ENCODE measurements at places on chromosomes 2 and 18. TPM values are rescaled to one million over a fixed set of nuclear protein-coding genes. Genes with fewer than 3 reads are reported as not detected.

Gene IL36G
- total RNA-seq, result not detected

Gene GPAT2
- not detected for total RNA-seq

Gene SAG
- not detected for total RNA-seq

Gene C2orf80
- not detected for total RNA-seq

Gene TMEM214
- 85.4 TPM for total RNA-seq

Gene NT5DC4
- 4.0 TPM for total RNA-seq

Gene STK11IP
- 24.3 TPM for total RNA-seq

Gene GKN2
- not detected for total RNA-seq

Gene DYNAP
- not detected for total RNA-seq

Gene BCL11A
- 0.21 TPM for total RNA-seq

Gene MFSD2B
- 0.48 TPM for total RNA-seq

Gene SPATA3
- not detected for total RNA-seq

Gene CXCR1
- total RNA-seq, result not detected

Gene ASB18
- not detected for total RNA-seq

Gene STPG4
- 0.79 TPM for total RNA-seq
